ENCODE measurements at places on chromosomes 1 and 21.

GRCh38 chr1:185956881-185957280 lies 222.7 kb downstream of the HMCN1 start:
- DNase-seq, result no peak

GRCh38 chr1:50735443-50735842 lies 224.6 kb downstream of the FAF1 start:
- DNase-seq, result peak; percentile 4

DNA sequence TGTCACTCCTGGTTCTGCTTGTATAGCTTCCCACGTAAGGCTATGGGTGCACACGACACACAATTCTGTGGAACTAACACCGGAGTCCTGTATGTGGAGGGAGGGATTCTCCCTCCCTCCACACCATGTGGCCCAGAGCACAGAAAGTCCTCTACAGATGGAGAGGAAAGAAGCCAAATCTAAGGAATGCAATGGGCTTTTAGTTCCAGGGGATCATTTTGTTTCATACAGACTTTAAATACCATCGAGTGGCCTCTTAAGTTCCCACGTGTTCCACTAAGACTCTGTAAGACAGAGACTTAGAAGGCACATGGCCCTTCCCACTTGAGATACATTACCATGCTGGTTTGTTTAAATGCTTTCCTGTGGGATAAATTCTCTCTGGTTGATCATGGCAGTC lies 156.0 kb downstream of the TGFB2 start:
- DNase-seq, result no peak

- DNase-seq, result no peak
Measured at GRCh38 chr1:208866386-208866955, 622.3 kb upstream of the PLXNA2 start.

GRCh38 chr1:168187177-168187576 lies 8.4 kb downstream of the TIPRL start:
- no peak for DNase-seq

DNA sequence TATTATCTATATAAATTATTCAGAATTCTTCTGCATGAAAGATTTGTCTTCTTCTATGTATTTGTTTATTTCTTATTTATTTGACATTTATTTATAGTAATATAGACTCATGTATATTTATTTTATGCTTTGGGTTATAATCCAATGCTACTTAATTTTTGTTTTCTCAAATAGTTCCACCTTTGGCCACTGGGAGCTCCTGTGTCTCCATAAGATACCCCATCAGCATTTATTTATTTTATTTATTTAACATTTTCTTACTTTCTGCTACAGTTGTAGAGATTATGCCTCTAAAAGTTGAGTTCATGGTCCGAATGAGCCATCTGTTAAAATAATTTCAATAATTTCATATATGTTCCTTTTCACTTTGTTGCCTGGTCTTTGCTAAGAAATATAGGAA lies 289.4 kb downstream of the ADGRL2 start:
- DNase-seq, result no peak

DNA sequence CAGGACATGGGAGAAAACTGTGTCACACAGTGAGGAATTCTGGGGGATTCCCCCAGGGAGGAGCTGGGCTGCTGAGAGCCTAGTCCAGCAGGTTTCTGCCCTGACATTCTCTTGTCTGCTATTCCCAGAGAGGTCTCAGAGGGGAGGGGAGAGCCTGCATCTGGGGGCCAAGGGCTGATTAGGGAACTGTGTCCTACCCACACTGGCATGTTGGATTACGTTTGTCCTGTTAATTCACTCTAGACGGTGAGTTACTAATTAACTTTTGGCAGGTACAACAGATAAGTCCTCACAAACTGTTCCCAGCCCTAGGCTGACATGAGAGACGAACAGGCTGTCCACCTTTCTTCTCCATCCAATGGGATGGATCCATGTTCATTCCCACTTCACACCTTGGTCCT lies 2.6 kb upstream of the SH3BGRL3 start:
- DNase-seq, result no peak

DNA sequence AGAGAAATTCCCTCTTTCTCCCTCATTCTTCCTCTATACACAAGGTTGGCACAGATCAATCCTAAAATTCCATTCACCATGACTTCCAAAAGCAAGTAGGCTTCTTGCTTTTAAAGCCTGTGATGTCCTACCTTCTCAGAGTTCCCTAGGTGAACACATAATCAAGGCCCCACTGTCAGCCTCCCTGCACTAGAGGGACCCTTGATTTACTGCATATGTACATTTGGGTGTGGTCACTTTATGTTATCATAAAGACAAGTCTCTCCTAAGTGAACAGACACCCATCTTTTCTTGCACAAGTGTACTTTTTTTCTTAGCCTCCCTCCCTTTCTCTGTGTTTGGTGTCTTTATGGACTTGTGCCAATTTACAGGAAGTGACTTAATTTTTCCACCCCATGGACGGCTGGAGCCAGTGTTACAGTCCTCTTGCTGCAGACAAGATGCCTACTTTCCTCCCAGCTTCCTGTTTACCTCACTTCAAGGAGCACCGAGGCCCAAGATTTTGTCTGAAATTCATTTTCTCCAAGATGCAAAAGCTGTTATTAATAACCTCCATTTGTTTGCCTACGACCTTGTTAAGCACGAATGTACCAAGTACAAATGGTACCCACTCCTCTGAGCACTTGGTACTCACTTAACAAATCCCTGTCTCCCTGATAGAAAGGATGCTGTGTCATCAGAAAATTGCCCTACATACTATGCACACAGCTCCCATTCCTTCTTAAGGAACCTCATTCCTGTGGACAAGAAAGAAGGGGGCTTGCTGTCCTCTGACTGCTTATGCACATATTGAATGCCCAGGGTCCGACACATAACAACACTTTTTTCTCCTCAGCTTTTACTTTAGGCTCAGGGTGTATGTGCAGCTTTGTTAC lies 82.8 kb upstream of the SLC44A3 start:
- no peak for DNase-seq

DNA sequence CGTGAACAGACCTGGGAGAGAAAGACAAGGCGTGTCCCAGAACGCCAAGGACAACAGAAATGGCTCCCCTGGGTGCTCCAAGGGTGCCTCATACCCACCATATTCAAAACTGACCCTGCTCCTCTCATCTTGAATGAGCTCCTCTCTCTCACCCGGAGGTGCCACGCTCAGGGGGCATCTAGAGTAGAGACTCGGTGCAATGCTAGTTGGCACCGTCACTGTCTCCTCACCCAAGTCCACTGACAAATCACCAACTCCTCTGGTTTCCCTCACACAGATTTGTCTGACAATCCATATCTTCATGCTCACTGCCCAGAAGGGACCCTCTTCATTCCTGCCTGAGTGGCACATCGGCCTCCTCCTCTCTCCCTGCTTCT lies 5.0 kb downstream of the TMEM125 start:
- DNase-seq, result no peak

DNA sequence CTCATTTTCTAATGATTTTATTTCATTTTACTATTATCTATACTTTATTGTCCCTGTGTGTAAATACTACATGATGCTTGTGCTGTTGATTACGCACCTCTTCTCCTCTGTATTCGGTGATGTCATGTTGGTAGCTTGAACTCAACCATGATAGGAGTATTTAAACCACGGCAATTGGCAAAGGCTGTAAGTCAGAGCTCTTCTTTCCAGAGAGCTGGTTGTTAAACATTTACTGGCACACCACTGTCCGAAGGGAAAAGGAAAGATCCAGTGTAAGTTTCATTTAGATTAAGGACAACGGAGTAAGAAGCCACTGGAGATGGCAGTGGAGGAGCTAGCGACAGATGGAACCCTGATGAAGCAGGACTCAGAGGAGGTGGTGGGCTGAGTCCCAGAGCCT lies 93.4 kb upstream of the KCNE2 start:
- DNase-seq, result no peak

- no peak for DNase-seq
Measured at GRCh38 chr1:51543858-51544257, 24.8 kb upstream of the EPS15 start.

- no peak for DNase-seq
Measured at GRCh38 chr1:31932491-31933316, 5.5 kb downstream of the PTP4A2 start.

DNA sequence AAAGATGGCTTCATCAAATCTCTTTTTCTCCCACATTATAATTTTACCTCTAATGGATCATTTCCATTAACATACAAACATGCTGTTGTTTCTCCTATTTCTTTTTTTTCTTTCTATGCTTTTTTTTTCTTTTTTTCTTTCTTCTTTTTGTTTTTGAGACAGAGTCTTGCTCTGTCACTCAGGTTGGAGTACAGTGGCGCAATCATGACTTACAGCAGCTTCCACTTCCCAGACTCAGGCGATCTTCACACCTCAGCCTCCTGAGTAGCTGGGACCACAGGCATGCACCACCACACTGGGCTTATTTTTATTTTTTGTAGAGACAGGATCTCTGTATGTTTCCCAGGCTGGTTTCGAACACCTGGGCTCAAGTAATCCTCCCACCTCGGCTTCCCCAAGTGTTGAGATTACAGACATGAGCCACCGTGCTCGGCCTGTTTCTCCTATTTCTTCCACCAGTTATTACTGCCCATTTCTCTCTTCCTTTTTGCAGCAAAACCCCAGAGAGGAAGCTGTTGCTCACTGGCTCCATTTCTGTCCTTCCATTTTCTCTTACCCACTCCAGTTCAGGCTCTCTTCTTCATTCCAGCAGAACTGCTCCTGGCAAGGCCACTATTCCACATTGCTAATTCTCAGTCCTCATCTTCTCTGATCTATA lies 32.1 kb upstream of the OPRD1 start:
- DNase-seq, result no peak

GRCh38 chr1:94697839-94698238 lies 122.3 kb upstream of the SLC44A3 start:
- peak; percentile 58 for DNase-seq

DNA sequence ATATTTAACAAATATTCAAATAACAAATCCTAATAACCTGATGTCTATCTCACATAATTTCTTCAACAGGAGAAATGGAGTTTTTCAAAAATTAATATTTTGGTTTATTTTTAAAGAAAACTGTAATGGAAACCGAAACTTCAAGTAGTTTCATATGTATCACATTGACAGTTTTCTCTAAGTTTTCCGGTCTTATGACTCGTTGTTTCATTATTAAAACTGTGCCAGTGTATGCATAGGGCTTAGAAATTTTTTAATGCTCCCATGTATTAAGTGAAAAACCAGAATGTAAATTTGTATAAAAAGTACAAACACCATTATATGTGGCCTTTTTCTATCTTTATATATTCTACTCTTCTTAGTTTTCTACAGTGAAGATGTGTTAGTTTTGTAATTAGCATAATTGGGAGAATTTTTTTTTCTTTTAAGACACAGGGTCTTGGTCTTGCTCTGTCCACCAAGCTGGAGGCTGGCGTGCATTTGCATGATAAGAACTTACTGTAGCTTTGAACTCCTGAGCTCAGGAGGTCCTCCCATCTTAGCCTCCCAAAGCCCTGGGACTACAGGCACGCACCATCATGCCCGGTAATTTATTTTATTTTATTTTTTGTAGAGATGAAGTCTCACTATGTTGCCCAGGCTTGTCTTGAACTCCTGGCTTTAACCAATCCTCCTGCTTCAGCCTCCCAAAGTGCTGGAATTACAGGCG lies 43.9 kb upstream of the SAMSN1 start:
- no peak for DNase-seq

GRCh38 chr1:47469910-47470309 lies 32.1 kb downstream of the FOXD2 start:
- no peak for DNase-seq

DNA sequence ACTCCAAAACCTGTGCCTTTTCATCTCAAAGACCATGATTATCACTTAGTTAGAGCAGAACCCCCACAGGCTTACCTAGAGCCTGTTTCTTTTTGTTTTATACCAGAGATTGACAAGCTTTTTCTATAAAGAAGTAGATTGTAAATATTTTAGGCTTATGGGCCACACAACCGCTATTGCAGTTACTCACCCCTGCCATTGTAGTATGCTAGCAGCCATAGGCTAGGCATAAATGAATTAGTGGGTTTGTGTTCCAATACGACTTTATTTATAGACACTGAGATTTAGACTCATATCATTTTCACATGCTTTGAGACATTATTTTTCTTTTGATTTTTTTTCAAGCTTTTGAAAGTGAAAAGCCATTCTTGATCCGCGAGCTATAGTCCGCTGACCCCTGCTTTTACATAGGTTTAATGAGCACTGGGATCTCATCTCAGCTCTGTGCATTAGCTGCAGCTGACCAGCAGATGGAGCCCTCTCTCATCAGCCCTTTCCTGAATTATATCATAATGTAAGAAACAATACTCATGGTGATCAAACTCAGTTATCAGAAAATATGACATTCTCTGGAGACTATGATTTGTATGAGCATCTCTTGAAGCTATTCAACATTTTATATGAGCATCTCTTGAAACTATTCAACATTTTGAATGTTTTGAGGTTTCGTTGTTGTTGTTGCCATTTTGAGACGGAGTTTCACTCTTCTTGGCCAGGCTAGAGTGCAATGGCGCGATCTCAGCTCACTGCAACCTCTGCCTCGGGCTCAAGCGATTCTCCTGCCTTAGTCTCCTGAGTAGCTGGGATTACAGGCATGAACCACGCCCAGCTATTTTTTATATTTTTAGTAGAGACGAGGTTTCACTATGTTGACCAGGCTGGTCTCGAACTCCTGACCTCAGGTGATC lies 111.9 kb upstream of the L1TD1 start:
- DNase-seq, result peak; percentile 22

DNA sequence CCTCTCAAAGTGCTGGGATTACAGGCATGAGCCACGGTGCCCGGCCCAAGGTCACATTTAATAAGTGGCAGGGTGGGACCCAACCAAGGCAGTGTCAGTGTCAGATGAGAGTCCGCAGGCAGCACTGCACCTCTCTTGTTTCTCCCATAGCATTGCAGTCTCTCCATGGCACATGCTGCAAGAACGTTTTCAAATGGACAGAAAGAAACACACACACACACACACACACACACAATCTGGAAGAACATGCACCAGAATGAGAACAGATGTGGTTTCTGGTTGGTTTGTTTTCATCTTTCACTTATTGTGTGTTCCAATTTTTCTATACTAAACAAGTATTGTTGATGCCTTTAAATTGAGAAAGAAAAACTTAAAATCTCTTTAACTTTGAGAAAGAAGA lies 126.5 kb downstream of the SYF2 start:
- no peak for DNase-seq

GRCh38 chr1:186843226-186843625 lies 14.5 kb downstream of the PLA2G4A start:
- DNase-seq, result no peak

DNA sequence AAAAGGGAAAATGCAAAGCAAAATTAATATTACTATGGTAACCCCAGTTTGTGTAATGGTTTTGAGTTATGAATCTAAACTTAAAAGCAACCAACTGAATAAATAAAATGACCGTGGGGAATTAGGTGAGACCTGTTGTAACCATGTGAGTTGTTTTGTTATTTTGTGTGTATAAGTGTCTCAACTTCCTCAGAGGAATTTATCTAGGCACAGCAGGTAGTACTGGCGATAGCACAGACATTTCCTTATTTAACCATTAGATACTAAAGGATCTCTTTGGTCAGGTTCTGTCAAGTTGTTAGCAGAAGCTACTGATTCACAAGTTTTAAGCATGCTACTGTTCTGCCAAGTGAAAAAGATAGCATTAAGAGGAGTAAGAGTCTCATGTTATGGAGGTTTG lies 39.3 kb upstream of the LRRC7 start:
- no peak for DNase-seq

- DNase-seq, result no peak
Measured at GRCh38 chr1:115426231-115426771, 88.3 kb upstream of the NGF start.

- no peak for DNase-seq
Measured at GRCh38 chr1:15103906-15104305, 49.6 kb upstream of the TMEM51 start.

- DNase-seq, result no peak
Measured at GRCh38 chr1:230717251-230717650, 3.3 kb upstream of the AGT start.
